Activated T-cell treated with anti-CD3 and anti-CD28 coated beads for 48 hours (primary cell): ENCODE measurements at places on chromosomes 3 and 15.

- no peak for DNase-seq
Observed at GRCh38 chr15:94576889-94577533, 345.6 kb downstream of the MCTP2 start.

DNA sequence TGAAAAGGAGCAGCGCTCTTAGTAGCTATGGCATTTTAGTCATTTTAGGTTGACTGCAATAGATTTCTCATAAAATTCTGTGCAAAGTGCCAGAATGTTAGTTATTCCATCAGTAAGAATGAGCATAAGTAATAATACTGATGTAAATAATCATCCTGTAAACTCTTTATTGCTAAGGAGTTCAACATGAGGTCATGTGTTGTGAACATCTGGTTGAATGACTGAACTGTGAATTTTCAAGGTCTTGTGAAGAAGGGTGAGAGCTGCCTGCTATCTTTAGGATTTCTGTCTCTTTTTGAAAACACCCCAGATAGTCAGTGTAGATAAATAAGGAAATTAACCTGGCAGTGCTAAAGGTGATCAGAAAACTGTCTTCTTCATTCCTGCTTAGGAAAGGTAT lies 333.4 kb upstream of the TBC1D5 start:
- no peak for DNase-seq

GRCh38 chr3:124384527-124384926 lies 345.7 kb upstream of the UMPS start:
- no peak for DNase-seq

DNA sequence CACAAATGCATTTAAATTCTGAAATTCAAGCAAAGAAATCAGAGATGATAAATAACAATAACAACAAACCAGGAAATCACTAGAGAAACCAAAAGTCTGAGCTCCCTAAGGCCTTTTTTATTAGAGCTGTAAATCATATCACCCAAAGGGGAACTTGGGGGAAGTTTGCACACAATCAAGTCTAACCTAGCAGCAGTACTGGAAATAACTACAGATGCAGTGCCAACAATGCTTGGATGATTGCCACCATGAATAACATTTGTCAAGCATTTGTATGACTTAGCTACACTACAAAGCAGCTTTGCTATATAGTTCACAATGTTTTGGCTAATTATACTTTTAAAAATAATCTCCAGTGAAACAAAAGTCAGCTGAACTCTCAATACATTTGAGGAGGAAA lies 27.8 kb downstream of the SHQ1 start:
- no peak for DNase-seq

DNA sequence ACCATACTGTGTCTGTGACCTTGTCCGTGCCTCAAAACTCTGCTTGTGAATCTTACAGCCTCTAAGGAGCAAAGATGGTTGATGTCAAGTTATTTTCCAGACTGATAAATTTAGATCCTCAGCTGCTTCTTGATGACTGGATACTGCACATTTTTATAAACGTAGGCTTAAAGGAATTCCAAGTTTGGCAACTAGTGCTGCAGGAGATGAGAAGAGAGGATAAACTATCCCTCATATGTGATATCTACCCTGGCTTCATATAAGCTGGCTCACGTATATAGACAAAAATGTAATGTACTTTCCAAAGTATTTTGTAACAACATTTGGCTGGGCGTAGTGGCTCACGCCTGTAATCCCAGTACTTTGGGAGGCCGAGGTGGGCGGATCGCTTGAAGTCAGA lies 89.6 kb downstream of the GMPS start:
- no peak for DNase-seq

GRCh38 chr15:70383856-70384255 lies 286.1 kb upstream of the TLE3 start:
- DNase-seq, result no peak

DNA sequence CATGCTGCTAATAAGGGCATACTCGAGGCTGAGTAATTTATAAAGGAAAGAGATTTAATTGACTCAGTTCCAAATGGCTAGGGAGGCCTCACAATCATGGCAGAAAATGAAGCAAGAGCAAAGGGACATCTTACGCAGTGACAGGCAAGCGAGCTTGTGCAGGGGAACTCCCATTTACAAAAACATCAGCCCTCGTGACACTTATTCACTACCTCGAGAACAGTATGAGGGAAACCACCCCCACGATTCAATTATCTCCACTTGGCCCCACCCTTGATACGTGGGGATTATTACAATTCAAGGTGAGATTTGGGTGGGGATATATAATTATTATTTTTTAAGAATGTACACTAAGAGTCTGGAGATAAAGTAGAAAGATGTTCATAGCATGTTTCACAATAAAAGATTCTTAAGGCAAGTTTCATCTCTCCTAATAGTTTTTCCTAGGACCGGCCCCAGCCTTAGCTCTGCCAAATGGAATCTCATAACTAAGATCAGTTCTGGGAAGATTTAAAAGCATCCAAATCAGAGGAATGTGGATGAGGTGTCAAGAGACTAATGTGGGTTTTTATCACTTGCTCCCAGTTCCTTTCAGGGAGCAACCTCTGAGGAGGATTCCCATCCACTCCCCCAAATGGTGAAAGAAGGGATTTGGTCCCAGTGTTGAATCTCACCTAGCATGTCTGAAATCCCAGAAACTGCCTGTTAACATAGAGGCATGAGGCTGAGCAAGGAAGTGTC lies 221.0 kb downstream of the ZMAT3 start:
- no peak for DNase-seq

DNA sequence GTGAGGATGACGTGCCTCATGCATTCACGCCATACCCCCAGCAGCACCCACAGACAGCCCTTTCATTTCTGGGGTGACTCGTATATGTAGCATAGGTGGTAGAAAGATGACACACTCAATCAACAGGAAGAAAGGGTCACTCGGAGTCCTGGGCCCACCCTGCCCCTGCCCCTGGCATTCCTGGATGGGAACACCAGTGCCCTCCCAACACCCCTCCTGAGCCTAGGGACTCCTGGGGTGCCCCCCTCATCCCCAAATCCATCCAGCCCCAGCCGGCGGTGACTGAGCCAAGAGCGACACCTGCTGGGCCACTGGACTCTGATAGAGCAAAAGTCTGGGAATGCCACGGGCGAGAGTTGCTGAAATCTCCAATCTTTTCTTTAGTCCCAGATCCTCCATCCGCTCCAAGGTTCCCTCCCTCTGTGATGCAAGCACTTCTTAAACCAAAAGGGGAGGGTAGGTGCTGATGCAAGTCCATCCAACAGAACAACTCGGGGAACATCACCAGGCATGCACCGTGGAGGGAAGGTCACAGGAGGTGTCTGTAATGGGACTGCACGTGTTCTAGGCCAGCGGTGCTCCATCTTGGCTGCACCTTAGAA lies 31.1 kb downstream of the ACAN start:
- no peak for DNase-seq

GRCh38 chr15:66886686-66887273 lies 178.6 kb upstream of the SMAD3 start:
- DNase-seq, result no peak

GRCh38 chr3:182303169-182303568 lies 490.1 kb upstream of the ATP11B start:
- DNase-seq, result no peak

DNA sequence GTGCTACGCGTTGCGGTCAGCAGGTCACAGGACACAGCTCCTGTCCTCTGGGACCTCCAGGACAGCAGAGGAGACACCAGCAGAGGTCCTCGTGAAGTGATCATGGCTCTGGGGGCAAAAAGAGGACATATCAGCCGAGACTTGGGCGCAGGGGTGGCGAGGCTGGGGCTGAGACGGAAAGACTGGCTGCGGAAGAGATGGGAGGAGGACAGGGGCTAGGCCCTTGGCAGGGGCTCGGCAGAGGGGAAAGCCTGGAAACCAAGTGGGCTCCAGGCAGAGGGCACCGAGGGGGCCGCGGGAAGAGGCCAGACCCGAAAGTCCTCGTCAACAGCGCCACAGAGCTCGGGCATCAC lies 4.9 kb upstream of the CFAP100 start:
- no peak for DNase-seq

DNA sequence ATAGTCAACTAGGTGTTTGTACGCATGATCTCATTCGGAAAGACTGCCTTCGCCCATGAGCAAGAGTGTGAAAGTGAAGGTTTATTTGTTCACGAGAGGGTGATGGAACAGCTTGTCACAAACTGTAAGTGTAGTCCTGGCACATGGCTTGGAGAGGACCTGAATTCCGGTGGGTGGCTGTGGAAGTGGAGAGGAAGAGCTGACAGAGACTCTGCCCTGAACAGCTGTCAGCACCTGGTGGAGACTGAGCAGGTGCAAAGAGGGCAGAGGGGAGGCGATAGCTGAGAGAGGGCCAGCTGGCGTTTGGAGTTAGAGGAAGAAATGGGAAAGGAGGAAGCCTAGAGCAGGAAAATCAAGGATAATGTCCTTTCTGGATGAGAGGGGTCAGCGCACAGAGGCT lies 155.7 kb downstream of the EEFSEC start:
- no peak for DNase-seq

GRCh38 chr3:14273901-14274611 lies 95.4 kb downstream of the LSM3 start:
- DNase-seq, result no peak

DNA sequence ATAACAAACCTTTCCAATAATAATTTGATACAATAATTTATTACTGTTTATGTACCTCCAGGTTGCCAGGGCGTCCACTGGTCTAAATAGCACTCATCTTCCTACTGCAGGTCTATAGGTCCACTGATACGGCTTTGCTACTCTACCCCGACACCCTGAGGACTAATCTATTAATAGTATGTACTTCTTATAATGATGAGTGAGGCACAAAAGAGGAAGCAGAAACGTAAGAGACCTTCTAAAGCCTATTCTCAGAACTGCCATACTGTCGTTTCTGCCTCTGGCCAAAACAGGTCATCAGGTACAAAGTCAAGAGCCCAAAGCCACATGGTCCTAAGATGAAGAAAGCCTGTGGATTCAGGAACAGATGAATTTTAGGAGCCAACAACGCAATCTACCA lies 163.2 kb upstream of the GRM7 start:
- DNase-seq, result no peak

DNA sequence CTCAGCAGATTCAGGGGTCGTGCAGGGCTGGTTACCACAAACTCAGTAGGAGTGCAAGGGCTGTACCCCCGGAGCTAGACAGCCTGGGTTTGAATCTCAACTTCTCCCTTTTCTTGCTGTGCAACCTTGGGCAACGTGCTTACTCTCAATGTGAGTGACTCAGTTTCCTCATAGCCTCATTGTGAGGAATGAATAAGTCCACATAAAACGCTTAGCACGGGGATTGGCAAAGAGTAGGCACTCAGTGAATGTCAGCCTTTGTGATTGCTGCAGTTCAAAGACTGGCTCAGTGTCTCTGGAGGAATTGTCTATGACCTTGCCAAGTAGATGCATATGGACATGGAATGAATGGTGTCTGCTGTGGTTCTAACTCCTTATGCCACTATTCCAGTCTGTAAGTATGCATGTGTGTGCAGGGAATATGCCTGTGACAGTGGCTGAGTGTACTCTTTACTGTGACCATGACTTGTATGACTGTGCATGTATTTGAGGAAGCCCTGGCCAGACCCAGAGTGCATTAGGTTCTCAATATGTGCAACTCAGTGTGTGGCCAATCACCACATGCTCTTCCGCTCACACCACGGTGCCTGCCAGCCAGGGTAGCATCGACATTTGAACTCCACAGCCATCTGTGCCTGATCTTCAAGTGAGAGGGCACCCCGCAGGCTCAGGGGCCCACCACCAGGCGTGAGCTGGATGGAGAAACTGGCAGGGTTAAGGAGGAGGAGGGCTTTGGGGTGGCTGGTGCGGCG lies 900 bp upstream of the HYAL3 start:
- no peak for DNase-seq

DNA sequence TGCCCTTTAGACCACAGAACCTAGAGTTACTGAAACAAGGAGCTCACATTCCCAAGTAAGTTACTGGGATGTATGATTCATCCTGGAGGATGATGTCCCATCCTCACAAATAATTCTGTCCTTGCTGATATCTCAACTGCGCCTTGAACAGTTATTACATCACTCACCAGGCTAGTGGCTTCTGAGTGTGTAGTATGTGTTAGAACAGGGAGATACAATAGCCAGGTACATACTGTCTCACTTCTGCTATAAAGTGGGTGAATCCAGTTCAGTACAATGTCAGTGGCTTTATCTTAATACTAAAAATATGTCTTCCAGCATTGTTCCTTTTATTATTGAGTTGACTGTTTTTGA lies 483.2 kb upstream of the FRG2C start:
- DNase-seq, result no peak

DNA sequence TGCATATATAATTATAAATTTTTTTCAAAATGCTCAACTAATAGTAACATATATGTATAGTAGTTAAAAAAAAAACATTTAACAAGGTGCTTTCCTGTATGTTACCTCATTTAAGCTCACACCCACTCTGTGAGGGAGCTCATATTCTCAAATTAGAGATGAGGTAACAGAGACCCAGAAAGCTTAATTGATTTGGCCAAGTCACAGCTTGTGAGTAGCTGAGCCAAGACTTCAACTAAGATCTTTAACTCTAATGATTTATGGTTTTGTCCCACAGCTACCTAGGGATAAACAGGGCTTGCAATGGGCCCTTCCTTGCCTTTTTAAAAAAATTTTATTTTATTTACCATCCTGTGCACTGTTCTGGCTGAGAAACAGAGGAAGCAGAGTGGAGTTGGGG lies 230.0 kb upstream of the GOLIM4 start:
- no peak for DNase-seq

DNA sequence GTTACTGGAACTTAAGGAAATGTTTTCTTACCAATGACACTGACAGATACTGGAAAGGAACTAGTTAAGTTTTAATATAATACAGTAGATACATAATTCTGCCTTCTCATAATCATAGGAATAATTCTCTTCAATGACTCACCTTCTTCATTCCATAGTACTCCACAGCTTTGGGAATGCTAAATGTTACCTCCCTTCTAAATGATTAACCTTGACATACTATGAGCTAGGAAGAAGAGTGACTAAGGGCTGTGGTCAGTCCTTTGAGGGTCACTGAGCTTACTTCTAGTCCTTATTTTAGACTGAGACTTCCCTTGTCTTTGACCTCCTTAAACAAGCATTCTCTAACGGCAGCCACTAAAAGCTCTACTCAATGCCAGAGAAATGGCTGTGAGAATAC lies 69.6 kb upstream of the PPIB start:
- DNase-seq, result no peak

DNA sequence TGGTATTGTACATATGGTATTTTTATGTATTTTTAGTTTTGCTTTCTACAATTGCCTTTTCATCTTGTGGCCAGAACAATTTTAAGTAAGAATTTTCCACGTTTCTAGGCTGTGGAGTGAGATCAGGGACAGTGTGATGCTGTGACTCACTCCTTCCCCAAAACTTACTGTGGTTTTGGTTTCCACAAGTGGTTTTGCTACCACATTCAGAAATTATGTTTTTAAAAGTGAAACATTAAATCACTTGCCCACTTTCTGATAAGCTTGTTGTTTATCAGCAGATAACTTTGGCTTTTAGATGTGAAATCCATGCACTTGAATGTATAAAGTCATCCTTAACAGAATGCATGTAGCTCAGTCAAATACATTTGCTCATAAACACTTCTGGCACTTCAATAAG lies 192.2 kb upstream of the THRB start:
- no peak for DNase-seq

DNA sequence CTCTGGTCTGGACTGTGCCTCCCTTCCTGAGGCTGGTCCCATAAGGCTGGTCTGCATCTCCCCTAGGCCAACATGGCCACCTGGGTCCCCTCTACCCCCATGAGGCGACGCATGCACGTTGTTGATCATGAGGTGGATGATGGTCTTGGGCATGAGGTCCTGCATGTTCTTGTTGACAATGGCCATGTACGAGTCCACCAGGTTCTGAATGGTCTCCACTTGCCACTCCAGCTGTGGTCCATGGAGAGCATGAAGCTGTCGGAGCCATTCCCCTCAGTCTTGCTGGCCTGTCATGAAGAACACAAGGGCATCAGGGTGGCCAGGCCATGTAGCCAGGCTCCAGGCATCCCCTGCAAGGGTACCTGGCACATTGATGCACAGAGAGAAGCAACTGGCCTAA lies 27.1 kb upstream of the CSPG4 start:
- DNase-seq, result no peak
